ENCODE measurements at places on chromosomes 3 and 15.

DNA sequence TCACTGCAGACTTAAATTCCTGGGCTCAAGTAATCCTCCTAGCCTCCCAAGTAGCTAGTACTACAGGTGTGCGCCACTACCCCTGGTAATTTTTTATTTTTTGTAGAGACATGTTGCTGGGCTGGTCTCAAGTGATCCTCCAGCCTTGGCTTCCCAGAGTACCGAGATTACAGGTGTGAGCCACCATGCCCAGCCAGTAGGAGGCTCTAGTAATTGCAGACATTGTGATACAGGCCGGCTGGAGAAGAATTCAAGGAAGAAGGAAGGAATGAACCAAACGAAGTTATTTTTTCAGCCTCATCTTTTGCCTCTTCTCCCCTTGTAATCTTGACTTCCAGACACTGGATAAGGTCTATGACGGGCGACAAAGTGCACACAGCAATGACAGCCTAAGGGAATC, 3.2 kb upstream of the PPP4R2 start:
- no peak for DNase-seq
- no peaks in the 10 kb centered on the region for H3K27me3 ChIP-seq
- H3K4me1 ChIP-seq, result peaks cover 4% of the 10 kb centered on the region
- H3K4me3 ChIP-seq, result no peak overlapping the region
- H3K27ac ChIP-seq, result no peak overlapping the region
- H3K36me3 ChIP-seq, result no peaks in the 10 kb centered on the region

DNA sequence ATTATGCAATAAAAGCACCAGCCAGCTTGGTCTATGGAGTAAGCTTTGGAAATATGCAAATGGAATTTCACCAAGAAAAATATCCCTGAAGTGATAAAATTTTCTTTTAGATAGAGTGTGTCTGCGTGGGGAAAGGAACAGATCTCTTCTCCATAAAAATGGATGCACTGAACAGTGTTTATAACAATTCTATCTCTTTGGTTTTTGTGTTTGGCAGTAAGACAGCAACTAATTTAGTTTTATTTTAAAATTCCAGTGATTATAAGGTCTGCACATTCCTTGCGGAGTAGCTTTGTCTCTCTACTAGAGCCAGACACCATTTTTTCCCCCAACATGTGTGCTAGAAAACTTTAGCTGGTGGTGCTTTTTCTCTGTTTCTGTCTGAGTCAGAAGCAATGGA, 712.4 kb downstream of the GRM7 start:
- no peak overlapping the region for H3K27ac ChIP-seq
- H3K4me1 ChIP-seq, result no peaks in the 10 kb centered on the region
- no peaks in the 10 kb centered on the region for H3K27me3 ChIP-seq
- DNase-seq, result no peak

GRCh38 chr3:132210476-132211346, 106.5 kb upstream of the ACP3 start:
- H3K36me3 ChIP-seq, result no peaks in the 10 kb centered on the region
- no peak for DNase-seq
- no peak overlapping the region for H3K4me3 ChIP-seq
- no peaks in the 10 kb centered on the region for H3K4me1 ChIP-seq

GRCh38 chr3:132637590-132637989, 22.0 kb downstream of the ACAD11 start:
- H3K36me3 ChIP-seq, result no peaks in the 10 kb centered on the region
- no peak for DNase-seq
- no peak overlapping the region for H3K27ac ChIP-seq
- no peak overlapping the region for H3K4me3 ChIP-seq
- no peaks in the 10 kb centered on the region for H3K27me3 ChIP-seq

- H3K27ac ChIP-seq, result no peak overlapping the region
- H3K36me3 ChIP-seq, result no peaks in the 10 kb centered on the region
- no peaks in the 10 kb centered on the region for H3K4me1 ChIP-seq
- H3K27me3 ChIP-seq, result no peaks in the 10 kb centered on the region
- no peak overlapping the region for H3K4me3 ChIP-seq
Measured at GRCh38 chr3:40691452-40691861, 166.7 kb downstream of the ZNF621 start.

- no peak for DNase-seq
- H3K27ac ChIP-seq, result no peak overlapping the region
- H3K4me1 ChIP-seq, result peaks cover 5% of the 10 kb centered on the region
- H3K27me3 ChIP-seq, result no peaks in the 10 kb centered on the region
- H3K36me3 ChIP-seq, result no peaks in the 10 kb centered on the region
- H3K4me3 ChIP-seq, result no peak overlapping the region
Measured at GRCh38 chr3:194588741-194589140, 44.5 kb downstream of the TMEM44 start.

- DNase-seq, result no peak
- no peak overlapping the region for H3K4me3 ChIP-seq
- no peaks in the 10 kb centered on the region for H3K4me1 ChIP-seq
- no peaks in the 10 kb centered on the region for H3K27me3 ChIP-seq
Measured at GRCh38 chr3:120708408-120708807, 26.4 kb upstream of the HGD start.

DNA sequence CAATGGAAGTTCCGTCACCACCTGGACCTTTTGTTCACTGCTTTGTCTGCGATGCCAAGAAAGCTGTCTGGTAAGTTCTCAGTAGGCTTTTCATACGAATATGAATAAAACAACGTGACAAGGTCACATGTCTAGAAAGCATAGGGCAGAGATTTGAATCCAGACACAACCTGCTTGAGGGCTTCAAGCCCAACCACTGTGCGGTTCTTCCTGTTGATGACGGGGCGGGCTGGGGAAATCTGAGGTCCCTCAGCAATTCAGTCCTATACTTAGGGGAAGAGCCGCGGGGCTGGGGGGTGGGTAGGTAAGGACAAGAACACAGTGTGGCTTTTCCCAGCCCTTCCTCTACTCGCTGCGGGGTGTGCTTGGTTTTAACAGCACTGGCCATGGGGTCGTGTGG, 32.4 kb upstream of the SMAD3 start:
- no peaks in the 10 kb centered on the region for H3K36me3 ChIP-seq
- DNase-seq, result peak; percentile 43
- no peaks in the 10 kb centered on the region for H3K27me3 ChIP-seq
- peaks cover 10% of the 10 kb centered on the region for H3K4me1 ChIP-seq
- peak overlapping the region; percentile 14 for H3K4me3 ChIP-seq

GRCh38 chr3:126568776-126569342, 10.1 kb upstream of the C3orf22 start:
- no peaks in the 10 kb centered on the region for H3K27me3 ChIP-seq
- H3K36me3 ChIP-seq, result no peaks in the 10 kb centered on the region
- no peak for DNase-seq
- no peaks in the 10 kb centered on the region for H3K4me1 ChIP-seq
- no peak overlapping the region for H3K4me3 ChIP-seq

- no peak overlapping the region for H3K4me3 ChIP-seq
- H3K27ac ChIP-seq, result no peak overlapping the region
- no peaks in the 10 kb centered on the region for H3K27me3 ChIP-seq
- DNase-seq, result no peak
- H3K4me1 ChIP-seq, result no peaks in the 10 kb centered on the region
Measured at GRCh38 chr15:73019601-73020146, 32.6 kb upstream of the NEO1 start.
